Anterior cingulate cortex (tissue), 58 donors: ENCODE measurements at places on chromosomes 2 and 18.

DNA sequence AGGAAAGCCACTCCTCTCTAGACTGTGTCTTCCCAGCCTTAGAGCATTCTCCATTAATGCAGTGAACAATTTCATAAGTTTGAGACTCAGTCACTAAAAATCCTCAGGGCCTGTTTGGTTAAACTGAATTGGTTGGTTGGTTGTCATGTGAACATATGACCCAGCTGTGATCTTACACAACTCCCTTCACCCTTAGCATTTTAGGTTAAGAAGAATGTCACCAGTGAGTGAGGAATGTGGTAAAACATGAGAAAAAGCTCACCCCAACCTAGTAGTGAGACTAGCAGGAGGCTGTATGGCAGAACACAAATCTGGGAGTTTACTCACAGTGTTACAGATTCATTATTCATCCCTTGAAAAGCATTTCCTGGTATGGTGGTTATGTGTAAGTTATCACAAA, 32.4 kb downstream of the LHCGR start:
- no peak for DNase-seq

- no peak for DNase-seq
These were observed 216.4 kb upstream of the AGAP1 start for GRCh38 chr2:235277485-235277884.

DNA sequence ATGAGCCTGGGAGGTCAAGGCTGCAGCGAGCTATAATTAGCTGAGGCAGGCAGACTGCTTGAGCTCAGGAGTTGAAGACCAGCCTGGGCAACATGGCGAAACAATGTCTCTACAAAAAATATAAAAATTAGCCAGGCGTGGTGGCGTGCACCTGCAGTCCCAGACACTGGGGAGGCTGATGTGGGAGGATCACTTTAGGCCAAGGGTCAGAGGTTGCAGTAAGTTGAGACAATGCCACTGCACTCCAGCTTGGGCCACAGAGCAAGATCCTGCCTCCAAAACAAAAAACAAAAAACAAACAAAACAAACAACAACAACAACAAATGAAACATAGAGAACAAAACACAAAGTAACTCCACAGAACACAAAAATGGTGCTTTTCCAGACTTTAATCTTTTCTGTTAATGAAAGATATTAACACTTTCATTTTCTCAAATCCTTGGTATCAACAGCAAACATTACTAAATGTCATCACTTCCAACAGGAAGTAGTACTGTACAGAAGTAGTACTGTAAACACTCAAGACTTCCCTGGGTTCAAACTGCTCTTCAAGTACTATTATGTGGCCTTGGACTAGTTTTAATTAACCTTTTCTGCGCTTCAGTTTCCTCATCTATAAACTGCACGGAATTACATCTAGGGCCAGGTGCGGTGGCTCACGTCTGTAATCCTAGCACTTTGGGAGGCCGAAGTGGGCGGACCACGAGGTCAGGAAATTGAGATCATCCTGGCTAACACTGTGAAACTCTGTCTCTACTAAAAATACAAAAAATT, 27.9 kb downstream of the PUM2 start:
- no peak for DNase-seq

DNA sequence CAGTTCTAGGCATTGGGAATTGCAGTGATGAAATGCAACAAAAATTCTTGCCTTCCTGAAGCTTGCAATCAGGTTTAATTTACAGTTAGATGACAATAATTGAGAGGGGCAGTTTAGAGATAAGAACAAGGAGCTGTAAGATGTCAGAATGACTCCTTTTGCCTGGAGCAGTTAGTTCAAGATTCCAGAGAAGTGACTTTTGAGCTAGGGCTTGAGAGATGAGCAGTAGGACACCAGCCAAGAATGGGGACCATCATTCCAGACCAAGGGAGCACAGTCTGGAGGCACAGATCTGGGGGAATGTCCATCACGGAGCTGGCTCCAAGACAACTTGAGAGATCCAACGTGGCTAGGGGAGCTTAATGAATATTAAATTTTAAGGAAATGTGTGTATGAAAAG, 26.8 kb downstream of the CACNB4 start:
- no peak for DNase-seq

DNA sequence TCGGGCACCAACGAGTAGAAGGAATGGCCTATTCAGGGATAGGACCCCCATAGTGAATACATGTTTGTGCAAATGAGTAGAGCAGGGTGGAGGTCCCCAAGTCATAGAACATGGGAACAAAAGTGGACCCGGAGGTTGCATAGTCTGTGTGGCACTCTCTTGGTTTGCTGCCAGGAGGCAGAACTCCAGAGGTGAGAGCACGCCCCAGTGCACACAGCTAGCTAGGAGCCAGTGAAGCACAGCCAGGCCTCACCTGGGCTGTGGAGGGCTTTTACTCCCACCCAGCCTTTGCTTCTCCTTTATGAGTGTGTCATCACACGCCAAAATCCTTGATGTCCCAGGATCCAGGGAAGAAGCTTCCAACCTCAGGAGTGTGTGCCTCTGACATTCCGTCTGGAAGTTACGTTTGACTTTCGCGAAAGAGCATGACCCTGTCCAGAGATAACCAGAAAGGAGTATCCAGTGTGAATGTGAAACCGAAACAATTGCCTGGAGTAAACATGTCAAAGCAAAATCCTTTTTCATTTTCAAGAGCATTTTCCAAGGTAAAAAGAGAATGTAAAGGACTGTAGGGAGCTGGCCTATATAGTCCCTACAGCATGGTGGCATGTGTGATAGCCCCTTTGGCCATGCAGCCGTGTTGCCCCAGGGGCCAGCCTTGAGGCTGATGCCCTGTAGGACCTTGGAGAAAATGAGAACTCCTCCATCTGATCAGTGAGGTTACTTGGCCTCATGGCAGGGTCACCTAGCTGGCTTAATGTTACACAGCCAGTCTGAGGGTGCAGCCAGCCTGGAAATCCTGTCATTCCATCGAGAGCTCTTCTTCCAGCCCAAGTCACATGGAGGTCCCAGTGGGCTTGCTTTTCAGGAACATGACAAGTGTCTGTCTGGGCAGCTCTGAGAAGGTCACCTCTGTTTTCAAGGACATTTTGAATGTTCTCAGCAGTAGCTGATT, 8.8 kb downstream of the TRIB2 start:
- DNase-seq, result no peak

DNA sequence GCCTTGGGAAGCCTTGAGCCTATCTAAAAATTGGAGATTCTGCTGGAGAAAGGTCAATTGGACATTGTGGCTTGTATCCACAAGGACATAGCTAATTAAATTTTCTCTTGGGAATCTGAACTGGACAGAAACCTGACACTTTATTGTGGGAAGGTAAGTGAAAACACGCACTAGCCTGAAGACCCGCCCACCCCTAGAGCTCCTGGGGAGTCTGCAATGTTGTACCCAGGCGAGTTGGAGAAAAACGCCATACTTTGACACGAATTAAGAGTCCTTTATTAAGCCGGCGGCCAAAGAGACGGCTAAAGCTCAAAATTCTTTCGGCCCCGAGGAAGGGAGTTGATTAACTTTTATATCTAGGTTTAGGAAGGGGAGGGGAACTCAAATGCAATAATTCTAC, 1.2 kb upstream of the ZNF892 start:
- no peak for DNase-seq

DNA sequence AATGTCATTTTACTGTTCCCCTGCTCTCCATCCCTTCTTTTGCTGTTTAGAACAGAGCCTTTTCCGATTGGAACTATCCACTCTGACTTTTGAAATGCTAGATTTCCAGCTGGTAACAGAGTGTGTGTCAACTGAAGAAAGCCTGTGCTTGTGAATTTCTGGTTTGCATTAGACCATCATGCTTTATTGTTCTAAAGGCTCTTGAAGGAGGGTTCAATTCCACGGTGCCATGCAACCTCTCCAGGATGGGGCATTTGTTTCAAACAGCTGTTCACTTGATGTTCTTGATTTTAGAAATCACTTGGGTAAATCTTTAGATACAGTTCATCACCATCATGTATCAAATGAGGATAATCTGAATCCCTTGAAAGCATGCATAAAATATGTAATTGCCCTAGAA, 156.7 kb downstream of the QPCT start:
- DNase-seq, result no peak

DNA sequence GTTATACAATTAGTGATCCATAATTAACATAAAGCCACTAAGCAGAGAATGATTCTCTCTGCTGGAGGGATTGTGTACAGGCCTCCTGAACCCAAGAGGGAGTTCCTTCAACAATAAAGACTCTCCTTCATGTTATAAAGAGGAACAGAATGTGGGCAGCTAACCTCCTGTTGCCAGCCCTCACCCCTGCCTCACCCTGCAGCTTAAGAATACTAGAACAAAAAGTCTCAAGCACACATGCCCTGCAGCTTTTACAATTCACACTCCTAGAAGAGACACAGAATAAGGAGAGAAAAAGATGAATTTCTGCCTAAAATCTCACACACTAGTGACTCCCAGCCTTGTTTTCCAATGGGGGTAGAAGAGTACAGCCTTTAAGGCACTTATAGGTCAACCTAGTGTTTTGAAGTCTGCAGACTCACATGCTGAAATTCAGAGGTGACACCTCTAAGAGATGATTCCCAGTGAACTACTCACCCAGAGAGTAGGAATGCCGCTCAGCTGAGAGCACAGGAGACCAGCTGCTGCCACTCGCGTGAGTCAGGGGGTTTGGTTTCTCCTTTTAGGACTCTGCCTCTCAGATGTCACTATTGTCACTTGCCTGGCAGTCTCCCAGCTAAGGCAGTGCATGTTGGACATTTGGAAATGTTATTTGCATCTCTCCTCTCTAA, 32.5 kb upstream of the IL1RL1 start:
- DNase-seq, result no peak

- no peak for DNase-seq
These were observed 326.3 kb upstream of the MYT1L start for GRCh38 chr2:2657121-2657962.

- no peak for DNase-seq
These were observed 178.5 kb downstream of the TPGS2 start for GRCh38 chr18:36650266-36650665.

DNA sequence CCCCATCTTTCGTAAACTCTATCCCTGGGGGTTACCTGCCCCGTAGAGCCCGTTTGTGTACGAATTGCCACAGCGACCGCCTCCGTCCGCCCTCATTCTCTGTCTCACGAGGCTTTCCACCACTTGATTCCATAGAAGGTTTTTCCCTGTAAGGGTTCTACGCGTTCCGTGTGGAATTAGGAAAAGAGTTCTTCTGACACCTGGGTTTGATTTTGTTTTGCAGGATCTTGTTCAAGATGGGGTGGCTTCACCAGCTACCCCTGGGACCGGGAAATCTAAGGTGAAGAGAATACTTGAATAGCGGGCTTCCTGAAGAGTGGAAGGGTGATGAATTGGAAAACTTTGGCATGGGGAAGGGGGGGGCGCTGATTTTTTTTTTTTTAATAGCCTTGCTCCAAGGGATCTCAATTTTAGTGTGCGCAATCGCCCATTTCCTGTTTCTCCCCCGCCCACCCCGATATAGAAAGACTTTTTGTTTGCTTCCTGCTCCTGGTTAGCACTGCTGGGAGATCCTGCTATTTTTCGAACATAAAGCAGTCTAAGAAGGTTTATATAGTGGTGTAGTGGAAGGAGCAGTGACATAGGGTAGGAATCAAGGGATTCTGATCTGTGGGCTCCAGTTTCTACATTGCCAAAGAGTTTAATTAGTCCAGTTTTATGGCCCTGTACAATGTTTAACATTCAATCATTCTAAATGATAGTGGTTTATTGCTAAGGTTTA, 564 bp downstream of the GCC2 start:
- DNase-seq, result no peak

DNA sequence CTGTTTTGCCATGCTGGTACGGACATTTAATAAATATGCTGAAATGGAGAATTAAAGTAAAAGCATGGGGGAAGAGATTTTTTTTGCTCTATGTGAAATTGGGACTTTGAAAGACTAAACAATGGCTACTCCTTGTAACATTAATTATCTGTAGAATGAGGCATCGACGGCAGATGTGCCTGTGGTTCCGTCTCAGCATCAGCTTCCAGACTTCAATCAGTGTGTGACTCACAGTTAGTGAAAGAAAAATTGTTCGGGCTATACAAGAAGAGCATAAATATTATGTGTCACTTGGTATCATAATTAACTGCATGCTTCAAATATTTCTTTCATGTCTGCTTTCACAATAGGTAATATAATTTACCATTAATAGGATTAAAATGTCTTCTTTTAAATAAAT, 117.0 kb upstream of the SMIM21 start:
- DNase-seq, result no peak

DNA sequence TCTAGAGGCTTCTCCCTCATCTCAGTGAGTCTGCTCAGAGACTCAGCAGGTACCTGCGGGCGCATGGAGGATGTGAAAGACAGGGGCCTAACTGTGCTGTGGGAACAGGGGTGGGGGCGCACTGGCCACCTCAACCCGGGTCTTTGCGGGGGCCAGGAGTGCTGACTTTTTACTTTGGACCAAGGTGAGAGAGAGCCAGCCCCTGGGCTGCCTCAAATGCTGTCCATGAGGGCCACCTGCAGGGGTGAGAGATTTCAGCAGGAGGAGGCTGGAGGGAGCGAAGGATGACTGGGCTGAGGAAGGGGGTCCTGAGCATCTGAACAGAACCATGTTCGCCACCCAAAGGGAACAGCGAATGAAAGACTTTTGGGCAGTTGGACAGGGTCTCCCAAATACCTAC, 129.4 kb downstream of the TNS1 start:
- DNase-seq, result no peak

- DNase-seq, result no peak
These were observed 105.6 kb downstream of the MAP4K4 start for GRCh38 chr2:101803128-101803527.

GRCh38 chr2:189954989-189955388, 107.5 kb downstream of the MSTN start:
- DNase-seq, result no peak

DNA sequence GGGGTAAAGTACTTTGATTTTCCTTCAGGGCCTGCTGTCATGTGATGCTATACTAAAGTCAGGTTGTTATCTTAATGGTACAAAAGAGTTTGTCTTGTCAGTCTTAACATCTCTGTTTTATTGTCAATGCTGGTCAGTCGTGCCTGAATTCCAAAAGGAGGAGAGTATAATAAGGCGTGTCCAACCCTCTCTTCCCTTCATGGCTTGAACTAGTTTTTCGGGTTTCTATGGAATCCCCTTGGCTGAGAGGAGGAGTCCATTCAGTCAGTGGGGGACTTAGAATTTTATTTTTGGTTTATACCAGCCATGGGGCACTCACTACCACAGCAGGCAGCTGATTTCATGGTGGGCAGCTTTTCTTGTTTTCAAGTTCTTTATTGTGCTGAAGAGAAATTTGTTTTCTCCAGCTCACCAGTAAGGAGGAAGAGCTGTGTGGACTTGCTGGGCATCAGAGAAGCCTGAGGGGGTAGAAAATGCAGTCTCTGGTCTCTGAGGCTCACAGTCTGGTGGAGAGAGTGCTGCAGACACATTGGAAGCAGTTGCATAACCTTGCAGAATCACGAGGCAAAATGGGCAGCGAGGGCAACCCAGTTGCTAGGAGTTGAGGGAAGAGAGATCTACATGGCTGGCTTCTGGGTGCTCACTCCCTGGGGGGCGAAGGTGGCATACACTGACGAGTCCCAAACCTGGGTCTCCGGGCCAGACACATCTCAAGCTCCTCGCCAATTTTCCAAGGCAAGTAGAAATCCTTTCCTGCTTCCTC, 193.1 kb downstream of the ZBTB7C start:
- no peak for DNase-seq

- DNase-seq, result no peak
These were observed 345.6 kb downstream of the AKAIN1 start for GRCh38 chr18:4851301-4851976.
